ENCODE measurements at places on chromosomes 5 and 9. TPM values are rescaled to one million over a fixed set of nuclear protein-coding genes. Genes with fewer than 3 reads are reported as not detected.

FBN2 gene
- 208 TPM for total RNA-seq

FAT2 gene
- under 0.01 TPM for total RNA-seq

NRARP gene
- 12.1 TPM for total RNA-seq

LRRC19 gene
- total RNA-seq: not detected

IFNA21 gene
- total RNA-seq: not detected

PIP5KL1 gene
- 0.43 TPM for total RNA-seq

HTR4 gene
- total RNA-seq: 0.07 TPM

S100Z gene
- total RNA-seq: not detected

NR2F1 gene
- total RNA-seq: 39.2 TPM

STPG3 gene
- total RNA-seq: not detected

PTPDC1 gene
- 16.8 TPM for total RNA-seq

SH3TC2 gene
- 9.0 TPM for total RNA-seq

CAVIN4 gene
- total RNA-seq: 1.9 TPM

DMRTA1 gene
- total RNA-seq: 0.27 TPM

BARHL1 gene
- not detected for total RNA-seq

LCN1 gene
- total RNA-seq: not detected

ITGA1 gene
- 3.5 TPM for total RNA-seq

DOK3 gene
- total RNA-seq: 2.8 TPM

PAIP1 gene
- total RNA-seq: 120 TPM

CCNJL gene
- total RNA-seq: 4.0 TPM

SPEF2 gene
- total RNA-seq: 1.7 TPM

LCN10 gene
- total RNA-seq: not detected
